ENCODE measurements at places on chromosomes 4 and X. TPM values are rescaled to one million over a fixed set of nuclear protein-coding genes. Genes with fewer than 3 reads are reported as not detected.
A peak's percentile ranks its signal among the peaks of the same experiment; 100 is the strongest.

- DNase-seq = no peak
Observed at GRCh38 chr4:54187148-54187547, 41.9 kb upstream of the PDGFRA start.

Gene PRKG2
- total RNA-seq = 2.8 TPM

- no peak for DNase-seq
Observed at GRCh38 chr4:20311856-20312255, 60.2 kb downstream of the SLIT2 start.

Gene ETDB
- total RNA-seq = not detected

- DNase-seq = no peak
Observed at GRCh38 chrX:24100713-24101112, 46.0 kb downstream of the EIF2S3 start.

DNA sequence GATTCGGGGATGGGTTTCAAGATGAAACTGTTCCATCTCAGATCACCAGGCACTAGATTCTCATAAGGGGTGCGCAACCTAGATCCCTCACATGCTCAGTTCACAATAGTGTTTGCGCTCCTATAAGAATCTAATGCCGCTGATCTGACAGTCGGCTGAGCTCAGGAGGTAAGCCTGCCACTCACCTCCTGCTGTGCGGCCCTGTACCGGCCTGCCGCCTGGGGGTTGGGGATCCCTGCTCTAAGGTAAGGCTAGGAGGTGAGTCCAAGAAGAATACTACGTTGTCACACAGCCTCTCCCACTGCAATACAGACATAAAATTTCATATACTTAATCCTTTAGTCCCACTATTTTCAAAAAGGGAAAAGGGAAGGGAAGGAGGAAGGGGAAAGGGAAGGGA, 213.4 kb upstream of the HCCS start:
- no peak for DNase-seq

DNA sequence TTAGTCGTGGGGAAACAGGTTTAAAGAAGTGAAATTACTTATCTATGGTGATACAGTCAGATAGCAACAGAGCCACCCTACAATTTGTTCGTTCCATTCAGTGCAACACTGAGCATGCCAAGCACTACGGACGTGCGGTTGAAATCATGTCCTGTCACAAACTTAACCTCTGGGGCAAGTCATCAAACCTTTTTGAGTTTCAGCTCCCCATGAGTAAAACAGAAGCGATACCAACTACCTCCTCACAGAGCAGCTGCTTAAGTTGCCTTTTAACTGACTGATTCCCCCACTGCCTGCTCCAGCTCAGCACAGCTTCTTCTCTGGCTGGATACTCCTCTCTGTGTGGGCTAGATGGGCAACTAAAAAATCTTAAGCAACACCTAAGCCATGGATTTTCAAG, 36.0 kb downstream of the LHFPL1 start:
- no peak for DNase-seq

DNA sequence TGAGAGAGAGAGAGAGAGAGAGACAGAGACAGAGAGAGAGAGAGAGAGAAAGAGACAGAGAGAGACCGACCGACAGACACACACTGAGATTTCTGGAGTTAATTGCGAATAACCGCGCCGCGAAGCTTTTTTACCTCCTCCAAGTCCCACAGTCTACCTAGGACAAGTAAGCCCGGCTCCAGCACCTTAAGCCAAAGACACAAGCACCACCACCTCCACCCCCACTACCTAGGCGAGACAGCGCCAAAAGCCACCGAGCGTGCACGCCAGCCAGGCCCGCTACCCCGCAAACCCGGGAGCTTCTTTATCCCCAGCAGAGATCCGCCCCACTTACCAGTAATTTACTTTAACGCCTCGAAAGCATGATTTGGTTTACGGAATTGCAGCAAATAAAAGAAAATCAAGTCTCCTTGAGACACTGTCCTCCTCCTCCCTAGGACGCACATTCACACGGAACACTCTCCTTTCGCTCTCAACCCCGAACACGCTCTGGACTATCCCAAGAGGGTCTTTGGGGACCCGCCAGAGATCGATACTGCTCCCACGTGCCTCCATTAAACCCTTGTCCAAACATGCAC, 649.6 kb upstream of the DIPK2B start:
- peak; percentile 4 for DNase-seq

DNA sequence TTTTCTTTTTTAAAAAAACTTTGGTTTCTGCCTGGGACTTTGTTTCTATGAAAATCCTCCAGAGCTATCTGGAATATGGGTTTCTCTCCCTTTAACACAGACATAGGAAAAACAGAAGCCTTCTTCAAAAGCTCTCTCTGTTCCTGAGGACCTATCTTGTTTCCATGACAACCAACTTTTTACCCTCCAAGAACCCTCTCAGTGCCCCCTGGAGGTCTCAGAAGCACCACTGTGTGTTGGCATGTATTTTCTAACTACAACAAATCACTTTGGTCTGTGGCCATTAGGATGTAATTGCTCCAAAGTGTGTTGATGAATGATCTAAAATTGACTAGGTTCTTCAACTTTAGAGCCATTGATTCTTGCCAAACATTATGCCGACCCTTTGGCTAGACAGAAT, 1331.6 kb downstream of the ADGRL3 start:
- DNase-seq = no peak

All from naive thymus-derived CD4-positive, alpha-beta T cell (primary cell).